ENCODE measurements at places on chromosomes 7 and 10.

DNA sequence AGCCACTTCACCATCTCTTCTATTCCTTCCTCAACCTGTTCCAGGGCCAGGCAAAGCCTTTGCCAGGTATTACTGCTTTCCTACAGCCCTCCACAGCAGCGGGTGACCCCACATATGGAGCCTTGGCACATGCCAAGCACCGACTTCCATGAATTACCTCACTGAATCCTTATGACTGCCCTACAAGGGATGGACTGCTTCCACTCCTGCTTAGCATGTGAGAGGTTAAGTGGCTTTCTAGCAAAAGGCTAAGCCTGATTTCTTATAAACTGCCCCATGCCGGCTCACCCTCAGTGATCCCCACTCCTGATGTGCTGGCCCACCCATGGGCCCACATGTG, 44.0 kb upstream of the PDLIM1 start:
- DNase-seq, result no peak

GRCh38 chr10:13684252-13684791, 97.6 kb downstream of the PRPF18 start:
- no peak for DNase-seq

DNA sequence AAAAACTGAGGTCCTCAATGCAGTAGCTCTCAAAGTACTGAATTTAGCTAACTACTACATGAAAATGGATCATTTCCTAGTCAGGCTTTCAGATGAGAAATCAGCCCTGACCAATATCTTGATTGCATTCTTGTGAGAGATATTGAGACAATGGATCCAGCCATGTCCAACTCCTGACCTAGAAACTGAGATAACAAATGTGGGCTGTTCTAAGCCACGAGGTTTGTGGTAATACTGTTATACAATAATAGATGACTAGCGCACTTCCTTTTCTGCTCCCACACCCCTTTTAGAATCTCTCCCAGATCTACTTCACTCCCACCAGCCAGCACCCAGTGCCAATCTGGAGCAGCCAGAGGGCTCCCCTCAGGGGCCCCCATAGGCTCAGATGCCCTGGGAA, 209.3 kb upstream of the KMT2E start:
- no peak for DNase-seq

GRCh38 chr7:100163006-100163531, 4.5 kb upstream of the TRAPPC14 start:
- no peak for DNase-seq

DNA sequence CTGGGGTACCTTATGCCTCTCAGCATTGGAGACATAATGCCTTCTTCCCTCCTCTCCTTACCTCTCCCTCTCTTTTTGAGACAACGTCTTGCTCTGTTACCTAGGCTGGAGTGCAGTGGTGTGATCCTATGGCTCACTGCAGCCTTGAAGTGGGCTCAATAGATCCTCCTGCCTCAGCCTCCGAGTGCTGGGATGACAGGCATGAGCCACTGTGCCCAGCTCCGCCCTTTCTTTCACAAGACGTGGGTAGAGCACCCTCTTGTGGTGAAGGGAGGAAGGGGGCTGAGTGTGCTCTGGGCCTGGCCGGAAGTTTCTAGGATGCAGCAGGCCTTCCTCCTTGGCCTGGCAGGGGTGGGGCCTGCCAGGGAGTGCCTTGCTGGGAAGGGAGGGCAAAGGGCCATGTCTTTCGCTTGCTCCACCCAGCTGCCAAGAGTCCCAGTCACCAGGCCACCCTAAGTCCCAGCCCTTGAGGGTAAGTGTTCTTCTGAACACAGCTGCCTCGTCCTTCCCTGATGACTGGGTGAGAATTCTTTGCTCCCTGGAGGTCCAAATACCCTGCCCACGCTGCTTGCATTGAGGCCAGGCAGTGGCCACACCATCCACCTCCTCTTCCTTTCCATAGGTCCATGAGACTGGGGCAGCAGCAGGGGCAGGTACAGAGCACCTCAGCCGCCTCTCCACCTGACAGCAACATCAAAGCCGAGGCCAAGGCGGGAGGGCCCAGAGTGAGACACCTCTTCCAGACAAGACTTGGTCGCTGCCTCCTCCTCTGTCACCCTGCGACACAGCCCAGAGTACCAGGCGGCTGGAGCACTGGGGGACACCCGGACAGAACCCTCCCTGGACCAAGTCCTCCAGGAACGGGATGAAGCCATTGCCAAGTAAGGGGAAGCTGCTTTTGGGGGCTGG, 3.7 kb downstream of the ABHD11 start:
- DNase-seq, result peak; percentile 91

GRCh38 chr10:25707976-25708671, 225.9 kb upstream of the MYO3A start:
- DNase-seq, result no peak

GRCh38 chr7:99036546-99037111, 107.3 kb downstream of the SMURF1 start:
- peak; percentile 29 for DNase-seq

DNA sequence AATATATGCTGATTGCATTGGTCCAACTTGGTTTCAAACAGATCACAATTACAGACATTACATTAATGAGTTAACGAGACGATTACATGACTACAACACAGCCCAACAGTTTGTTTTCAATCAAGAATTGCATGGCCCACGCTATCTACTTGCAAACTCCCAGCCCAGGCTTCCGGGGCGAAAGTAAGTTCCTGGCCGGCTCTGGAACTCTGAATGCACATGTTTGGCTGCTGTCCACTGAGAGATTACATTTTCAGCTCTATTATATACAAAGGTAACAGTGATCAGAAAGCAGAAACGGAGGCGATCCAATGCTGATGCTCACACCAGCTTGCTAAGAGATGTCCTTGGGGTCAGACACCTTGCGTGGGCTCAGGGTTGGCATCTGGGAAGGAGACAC, 206.3 kb downstream of the FANK1 start:
- DNase-seq, result no peak

- no peak for DNase-seq
Measured at GRCh38 chr7:123075838-123076467, 80.5 kb upstream of the TAS2R16 start.

DNA sequence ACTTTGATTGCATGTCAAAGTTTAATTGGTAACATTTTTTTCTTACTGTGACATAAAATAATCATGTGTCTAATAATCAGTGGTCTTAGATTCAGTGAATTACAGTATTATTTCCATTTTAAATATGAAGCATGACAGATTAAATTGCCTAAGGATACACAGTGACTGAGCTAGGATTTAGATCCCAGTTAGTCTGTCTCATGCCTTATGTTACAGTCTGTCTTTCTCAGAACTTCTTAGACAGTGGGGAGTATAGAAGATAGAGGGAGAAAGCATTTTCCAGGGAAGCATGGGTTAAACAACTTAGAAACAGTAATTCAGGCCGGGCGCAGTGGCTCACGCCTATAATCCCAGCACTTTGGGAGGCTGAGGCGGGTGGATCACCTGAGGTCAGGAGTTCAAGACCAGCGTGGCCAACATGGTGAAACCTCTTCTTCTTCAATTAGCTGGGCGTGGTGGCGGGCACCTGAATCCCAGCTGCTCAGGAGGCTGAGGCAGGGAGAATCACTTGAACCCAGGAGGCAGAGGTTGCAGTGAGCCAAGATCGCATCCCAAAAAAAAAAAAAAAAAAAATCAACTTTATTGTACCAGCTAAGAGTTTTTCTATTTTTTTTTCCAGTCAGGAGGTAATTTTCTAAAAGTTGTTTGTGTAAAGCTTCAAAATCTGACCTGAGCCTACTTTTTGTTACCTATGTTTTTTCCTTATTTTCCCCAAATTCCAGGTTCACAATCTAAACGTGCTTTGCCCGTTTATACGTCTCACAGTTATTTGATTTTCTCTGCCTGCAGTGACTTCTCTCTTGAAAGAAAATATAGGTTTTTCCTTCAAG, 3.3 kb downstream of the CASD1 start:
- DNase-seq, result no peak

DNA sequence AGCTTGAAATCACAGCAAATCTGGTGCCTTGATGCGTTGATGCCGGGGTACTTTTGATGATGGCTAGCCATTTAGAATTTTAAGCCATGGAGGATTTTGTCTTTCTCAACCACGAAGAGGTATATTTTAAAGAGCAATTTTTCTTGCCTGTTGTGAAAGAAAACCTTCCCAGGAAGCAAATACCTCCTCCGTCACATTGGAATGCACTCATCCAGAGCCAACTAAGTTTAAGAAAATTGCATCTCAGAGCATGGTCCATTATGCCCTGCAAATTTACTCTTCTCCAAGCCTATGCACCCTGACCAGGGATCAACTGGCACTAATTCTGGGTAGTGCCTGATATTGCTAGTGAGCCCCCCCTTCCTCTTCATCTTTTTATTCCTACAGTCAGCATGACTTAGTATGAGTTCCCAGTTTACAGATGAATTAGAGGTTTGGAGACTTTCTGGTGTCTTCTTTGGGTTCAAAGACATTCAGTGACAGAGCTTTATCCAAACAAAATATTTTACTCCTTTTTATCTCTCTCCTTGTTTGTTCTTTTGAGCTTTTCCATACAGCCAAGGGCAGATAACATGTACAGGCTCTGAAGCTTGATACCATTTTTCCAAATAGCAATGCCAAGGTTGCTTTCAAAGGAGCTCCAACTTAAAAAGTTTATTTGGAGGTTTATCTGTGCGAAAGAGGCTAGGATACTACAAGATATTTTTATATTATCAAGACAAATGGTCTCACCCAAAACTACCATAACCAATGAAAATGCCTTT, 56.6 kb upstream of the ANK3 start:
- DNase-seq, result no peak

- no peak for DNase-seq
Measured at GRCh38 chr7:107262857-107263256, 94.1 kb downstream of the HBP1 start.

DNA sequence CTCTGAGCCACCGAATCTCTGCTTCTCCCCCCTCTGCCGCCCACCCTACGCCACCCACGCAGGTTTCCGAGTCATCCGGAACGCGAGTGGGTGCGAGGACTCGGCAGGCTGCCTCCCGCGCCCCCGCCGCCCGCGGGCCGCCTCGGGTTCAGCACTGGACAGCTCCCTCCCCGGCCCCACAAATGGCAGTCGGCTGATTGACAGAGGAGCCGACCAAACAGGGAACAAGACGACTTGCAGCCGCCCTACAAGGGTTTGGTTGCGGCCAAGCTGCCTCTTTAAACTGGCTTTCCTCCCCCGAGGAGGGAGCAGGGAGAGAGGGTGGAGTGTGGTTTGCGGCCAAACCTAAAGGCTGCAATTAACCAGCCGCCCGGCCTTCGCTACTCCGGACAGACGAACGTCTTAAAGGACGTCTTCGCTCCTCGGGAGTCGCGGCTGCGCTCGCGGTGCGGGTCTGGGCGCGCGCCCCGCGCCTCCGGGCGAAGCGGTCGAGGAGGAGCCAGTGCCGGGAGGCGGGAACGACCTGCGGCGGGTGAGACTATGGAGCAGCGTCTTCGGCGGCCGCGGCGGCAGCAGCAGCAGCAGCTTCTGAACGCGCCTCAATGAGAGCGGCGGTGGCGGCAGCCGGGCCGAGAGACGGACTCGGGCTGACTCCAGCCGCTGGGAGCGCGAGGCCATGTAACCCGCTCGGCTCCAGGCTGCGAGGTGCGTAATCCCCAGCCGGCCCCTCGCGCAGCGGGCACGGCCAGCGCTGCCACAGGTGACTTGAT, at the start of gene GPR158:
TSS of gene GPR158 (plus strand) at position 541 of the 770 bp plus-strand sequence. CDS start 420 bp downstream, outside the sequence.
- peak; percentile 30 for DNase-seq

- no peak for DNase-seq
Measured at GRCh38 chr10:98125940-98126631, 8.4 kb upstream of the R3HCC1L start.

- no peak for DNase-seq
Measured at GRCh38 chr7:14521183-14521582, 381.4 kb downstream of the DGKB start.

- DNase-seq, result peak; percentile 25
Measured at GRCh38 chr10:91163269-91163868, 57.1 kb upstream of the PCGF5 start.

DNA sequence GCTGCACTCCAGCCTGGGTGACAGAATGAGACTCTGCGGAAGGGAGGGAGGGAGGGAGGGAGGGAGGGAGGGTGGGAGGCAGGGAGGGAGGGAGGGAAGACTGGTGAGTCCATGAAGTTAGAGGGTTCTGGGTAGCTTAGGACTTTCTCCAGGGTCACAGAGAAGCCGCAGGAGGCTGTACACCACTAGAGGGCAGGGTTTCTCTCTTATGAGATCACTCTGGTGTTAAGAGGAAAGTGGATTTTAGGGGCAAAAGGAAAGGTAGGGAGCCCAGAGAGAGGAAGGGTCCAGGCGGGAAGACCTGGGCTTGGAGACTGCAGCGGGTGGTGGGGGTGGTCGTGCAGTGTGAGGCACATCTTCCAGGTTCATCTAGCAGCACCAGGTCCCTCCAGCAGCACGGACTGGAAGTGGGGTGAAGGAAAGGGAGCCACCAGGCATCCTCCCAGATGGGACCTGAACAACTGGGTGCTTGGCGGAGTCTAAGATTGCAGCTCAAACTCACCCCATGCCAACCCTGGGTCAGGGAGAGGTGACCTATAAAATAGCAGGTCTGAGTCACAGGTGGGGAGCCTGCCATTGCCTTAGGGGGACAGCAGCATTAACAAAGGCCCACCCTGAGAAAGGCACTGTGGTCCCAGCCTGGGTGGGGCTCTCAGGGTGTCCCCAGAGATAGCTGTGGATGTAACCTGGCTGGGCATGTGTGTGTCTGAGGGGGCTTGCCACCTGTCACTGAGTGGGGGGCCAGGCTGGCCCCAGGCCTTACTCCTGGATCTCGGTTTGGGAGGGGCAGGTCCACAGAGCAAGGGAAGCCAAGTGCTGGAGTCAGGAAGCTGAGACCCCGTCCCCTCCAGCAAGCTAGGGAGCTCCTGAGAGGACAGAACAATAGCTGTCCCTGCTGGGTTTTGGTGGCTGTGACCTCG, 48.5 kb upstream of the SLC29A3 start:
- DNase-seq, result peak; percentile 72

GRCh38 chr7:7151285-7151684, 31.1 kb upstream of the C1GALT1 start:
- DNase-seq, result no peak

DNA sequence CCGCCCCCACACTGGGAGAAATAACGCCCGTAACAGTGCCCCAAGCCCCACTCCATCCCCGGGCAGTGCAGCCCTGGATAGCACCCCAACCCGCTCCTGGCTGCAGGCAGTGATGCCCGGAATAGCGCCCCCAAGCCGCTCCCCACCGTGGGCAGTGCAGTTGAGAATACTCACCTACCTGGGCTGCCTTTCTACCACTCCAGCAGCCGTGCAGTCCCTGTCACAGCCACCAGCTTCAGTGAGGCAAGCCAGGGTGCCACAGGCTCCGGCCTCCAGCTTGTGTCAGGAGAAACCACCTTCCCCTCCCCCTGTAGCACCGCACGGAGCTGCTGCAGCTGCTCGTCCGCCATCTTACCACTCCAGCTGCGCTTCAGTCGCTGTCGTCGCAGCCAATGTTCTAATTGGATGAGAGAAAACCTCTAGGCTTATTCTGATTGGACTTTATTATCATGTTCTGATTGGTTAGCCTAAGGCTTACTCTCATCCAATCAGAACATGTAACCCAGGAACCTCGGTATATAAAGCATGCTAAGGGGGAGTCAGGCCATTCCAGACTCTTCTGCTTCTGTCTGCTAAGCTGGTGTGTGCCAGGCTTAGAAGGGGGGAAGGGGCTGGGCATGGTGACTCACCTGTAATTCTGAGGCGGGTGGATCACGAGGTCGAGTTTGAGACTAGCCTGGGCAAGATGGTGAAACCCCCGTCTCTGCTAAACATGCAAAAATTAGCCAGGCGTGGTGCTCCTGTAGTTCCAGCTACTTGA, 53.2 kb upstream of the ZNF33B start:
- no peak for DNase-seq

- no peak for DNase-seq
Measured at GRCh38 chr7:42700406-42701327, 211.2 kb downstream of the C7orf25 start.
